ENCODE measurements at places on chromosomes 7 and 10.

DNA sequence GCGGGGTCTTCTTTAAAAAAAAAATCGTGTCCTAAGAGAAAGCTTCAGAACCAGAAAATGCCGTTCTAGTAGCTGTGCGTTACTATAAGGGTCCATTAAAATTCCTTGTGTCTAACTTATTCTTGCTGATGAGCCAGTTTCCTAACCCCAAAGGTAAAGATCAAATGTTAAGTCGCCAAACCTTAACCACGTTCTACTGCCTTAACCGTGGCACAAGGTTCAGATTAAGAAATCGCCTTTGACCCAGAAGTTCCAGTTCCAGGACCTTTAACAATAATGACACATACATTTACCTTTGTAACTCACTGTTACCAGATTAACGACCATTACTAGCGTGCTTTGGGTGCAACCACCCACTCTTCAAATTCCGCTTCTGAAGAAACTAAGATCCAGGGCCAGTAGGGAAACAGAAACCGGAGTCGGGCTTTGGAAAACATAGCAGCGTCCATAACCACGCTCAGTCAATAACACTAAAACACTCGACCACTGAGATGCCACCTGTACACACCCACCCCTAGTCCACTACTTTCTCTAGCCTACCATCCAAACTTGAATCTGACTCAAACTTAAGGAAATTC, 620 bp downstream of the BET1 start:
- DNase-seq = no peak

- DNase-seq = no peak
Observed at GRCh38 chr7:135480966-135481597, 28.8 kb downstream of the CNOT4 start.

- no peak for DNase-seq
Observed at GRCh38 chr10:129531969-129532660, 65.1 kb downstream of the MGMT start.

DNA sequence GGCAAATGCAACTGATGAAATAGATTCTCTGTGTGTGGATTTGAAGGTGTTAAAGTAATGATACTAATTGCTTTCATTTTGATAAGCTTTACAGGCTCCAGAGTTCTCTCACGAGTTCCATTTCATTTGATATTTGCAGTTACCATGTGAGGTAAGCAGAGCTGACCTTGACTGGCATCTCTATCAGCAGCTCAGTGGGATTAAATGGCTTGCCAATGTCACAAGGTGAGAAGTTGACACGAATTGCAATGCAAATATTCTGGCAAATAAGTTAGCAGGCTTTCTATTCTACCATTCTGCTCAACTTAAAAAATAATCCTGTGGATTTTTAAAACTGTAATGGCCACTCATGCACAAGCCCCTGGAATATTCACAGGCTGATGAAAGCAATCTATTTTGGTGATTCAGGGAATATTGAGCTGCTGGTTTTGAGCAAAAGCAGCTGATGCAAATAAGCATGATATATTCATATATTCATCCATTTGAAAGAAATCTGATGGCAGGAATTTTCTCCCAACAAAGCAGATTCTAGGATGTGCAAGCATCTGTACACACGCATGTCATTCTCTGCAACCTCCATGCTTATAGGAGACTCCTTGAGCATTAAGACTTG, 64.5 kb upstream of the ANKRD1 start:
- DNase-seq = no peak

- DNase-seq = no peak
Observed at GRCh38 chr7:18189500-18190126, 162.0 kb upstream of the PRPS1L1 start.

All from NCI-H526 treated with DMSO at 0.1 percent for 48 hours (cell line).